OCI-LY7 (cell line): ENCODE measurements at places on chromosomes 6 and 20.

DNA sequence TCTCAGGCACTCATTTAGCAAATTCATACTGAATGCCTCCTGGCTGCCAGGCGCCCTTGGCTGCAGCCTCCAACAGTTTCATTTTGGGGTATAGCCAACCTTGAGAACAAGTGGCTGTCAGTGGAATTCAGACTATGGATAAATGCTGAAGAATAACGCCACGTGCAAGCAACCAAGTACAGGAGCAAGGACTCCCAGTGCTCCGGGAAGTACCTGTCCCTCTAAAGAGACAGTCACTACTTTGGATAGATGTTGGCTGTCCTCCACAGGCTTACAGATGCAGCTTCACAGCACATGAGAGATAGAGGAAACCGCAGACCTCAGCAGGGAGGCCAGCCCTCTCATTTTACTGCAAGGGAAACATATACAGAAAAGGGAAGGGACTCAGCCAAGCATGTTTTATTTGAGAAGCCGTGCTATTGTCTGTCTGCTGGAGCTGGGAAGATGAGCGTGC is 658.2 kb downstream of the PTPRT start:
- DNase-seq, result no peak

DNA sequence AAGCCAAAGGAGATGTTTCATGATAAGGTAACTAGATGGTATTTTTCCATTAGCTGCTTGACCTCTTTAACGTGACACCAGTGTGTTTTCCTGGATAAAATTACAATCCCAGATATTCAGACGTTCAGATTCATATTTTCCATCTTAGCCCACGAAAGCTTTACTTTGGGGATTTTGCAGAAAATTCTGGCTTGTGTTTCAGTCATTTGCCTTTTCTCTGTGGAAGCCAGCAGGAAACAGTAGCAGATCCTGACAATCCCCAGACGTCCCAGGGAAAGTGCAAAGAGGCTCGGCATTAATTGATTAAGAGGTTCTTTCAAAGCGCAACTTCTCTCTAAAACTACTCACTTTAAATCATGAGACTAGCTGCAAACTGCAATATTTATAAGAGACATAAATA is 243.6 kb downstream of the UST start:
- no peak for DNase-seq

DNA sequence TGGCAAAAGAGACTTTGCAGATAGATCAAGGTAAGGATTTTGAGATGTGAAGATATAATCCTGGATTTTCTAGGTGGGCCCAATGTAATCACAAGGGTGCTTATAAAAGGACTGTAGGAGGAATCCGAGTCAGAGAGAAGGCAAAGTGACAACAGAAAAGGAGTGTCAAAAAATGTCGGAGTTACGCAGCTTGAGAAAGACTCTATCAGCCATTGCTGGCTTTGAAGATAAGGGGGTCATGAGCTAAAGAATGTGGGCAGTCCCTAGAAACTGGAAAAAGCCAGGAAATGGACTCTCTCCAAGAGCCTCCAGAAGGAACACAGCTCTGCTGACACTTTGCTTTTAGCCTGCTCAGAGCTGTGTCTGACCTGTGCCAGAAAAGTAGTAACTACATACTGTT is 8.7 kb upstream of the RWDD1 start:
- no peak for DNase-seq

DNA sequence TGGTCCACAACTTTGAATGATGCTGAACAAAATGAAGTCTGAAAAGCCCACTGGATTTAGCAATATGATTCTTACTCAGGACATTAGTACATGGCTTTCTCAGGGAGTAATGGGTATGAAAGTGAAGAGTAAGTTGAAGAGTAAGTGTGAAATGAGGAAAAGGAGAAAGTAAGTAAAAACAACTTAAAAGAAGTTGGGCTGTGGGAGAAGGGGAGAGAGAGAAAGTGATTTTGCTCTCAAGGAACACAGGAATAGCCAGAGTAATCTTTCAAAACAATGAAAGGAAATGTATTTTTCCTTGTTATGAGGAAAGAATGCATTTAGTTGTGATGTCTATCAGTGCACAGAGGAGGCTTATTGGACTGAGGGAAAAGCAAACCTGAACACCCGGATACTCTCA is 39.8 kb upstream of the NKAIN2 start:
- no peak for DNase-seq

DNA sequence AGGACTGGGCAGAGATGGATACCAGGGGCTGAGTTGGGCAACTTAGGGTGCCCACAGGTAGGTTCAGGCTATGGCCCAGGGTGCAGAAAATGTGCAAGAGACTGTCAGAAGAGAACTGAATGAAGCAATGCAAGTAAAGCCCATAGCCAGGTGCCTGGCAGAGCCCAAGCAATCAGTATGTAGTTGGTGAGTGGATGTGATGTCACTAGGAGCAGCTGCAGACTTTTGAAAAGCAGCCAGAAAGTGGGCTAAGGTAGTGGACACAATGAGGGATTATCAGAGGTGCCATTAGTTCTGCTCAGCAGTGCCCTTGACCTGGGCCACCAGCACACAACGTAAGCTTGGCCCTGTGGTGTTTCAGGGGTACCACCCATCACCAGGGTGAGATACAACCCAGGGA is 135.3 kb downstream of the SOBP start:
- DNase-seq, result no peak

- DNase-seq, result no peak
These were observed 533.9 kb downstream of the TFAP2B start for GRCh38 chr6:51352506-51353029.

DNA sequence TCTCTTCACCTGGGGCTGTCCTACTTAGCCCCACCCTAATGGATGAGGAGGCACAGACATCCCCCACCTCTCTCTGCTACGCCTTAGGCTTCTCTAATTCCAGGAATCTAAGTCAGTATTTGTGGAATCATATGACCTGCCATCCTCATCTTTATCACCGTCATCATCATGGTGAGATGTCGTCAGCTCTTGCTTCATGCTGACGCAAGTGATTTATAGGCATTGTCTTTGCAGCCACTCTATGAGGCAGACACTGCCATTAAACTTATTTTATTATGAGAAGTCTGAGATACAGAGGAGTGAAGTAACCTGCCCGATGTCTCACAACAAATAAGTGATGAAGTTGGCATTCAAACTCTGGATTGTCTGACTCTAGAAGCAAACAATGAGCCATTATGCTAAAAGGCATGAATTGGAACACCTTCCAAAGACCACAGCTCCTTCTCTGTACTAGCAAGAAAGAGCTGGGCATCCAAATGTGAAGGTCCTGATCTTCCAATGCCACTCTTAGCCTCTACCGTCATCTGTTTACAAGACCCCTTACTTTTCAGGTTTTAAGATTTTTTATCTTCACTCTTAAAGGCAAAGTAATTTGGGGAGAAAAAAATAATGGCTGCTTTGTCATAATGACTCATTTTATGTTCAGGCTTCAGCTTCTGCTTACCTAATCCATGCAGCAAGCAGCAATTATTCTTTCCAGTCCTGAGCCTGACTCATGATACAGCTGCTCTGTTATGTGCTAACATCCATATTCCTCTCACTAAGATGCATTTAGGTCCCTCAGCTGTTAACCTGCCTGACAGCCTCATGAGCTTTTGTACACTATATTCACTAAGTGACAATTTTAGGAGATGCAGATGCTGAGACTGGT is 113.7 kb upstream of the BCLAF1 start:
- no peak for DNase-seq

DNA sequence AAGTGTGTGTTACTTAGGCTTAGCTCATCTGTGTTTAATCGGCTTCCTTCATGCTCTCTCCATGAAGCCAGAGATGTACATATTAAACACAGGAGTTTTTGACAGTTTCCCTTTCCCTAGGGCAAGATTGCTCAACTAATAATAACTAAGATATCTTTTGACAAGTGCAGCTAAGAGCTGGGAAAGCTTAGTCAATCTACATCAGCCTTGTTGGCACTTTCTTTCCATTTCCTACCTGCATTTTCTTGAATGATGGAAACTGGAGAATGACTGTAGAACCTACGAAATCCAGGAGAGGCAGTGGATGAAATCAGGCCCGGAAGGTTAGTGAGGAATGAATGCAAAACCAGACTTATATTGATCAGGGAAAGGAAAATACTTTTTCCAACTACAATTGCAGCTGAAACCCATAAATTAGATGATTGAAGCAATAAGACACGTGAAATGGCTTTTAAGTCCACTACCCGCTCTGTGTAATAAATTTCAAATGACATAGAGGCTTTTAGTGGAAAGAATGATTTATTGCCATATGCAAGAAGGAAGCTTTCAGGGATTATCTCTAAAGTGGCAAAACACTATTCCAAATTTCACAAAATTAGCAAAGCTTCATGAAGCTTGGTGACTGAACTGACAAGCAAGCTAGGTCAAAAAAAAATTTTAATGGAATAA is 237.2 kb upstream of the ID4 start:
- no peak for DNase-seq

DNA sequence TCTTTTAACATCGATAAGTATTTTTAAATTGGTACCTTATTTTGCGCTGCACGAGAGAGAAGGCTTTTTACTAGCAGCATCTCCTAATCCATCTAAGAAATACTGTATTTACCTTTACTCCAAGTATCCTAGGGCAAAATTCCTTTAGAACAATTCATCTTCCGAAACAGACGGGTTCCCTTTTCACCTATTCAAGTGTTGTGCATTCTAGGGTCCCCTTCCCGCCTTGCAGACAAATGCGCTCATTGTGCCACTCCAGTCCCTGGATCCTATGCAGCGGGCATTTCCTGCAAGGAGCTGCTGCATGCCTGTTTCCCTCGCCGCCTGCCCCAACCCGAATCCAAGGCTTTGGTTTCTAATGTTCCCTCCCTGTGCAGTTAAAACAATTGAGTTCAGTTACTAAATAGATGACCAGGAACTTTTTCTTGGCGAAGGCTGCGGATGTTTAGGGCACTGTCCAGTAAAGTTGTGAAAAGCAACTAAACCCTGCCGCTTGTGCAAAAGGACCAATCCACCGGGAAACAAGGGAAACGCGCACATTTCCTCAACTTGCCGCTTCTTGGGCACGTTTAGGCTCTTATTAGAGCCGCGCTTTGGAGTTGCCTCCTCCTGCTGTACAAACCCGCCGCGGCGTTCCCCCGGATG is 556 bp upstream of the SCAF8 start:
- no peak for DNase-seq

DNA sequence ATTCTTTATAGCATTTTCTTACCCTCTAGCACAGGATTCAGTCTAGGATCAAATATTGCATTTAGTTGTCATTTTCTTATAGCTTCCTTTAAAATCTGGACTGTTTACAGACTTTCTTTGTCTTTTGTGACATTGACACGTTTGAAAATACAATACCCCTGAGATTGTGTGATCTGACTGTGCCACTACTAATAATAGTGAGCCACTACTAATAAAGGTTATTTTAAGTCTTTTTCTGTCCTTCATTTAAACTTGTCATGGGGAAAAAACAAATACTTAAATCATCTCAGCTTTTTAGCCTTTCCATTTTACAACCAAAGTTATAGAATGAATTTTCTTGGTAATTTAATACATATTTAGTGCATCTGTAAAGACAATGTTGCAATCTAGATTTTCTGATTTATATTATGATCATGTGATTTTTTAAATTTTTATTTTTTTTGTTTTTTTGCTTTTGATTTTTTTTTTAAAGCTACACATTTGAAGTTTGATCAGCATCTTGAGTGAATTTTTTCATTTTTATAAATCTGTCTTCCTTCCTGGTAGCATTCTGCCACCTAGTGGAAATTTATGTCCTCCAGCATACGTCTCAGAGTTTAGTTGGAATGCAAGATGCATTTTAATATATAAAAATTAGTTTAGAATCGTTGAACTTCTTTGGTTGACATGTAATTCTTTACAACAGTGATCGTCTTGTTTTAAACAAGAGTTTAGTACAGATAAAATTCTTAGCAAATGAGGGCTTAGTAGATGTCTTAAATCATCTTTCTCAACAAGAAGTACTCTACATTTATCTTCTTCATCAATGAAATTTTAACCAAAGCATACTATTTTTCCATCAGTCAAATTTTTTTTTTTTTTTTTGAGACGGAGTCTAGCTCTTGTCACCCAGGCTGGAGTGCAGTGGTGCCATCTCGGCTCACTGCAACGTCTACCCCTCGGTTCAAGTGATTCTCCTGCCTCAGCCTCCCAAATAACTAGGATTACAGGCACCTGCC is 119.4 kb downstream of the NCOA3 start:
- peak; percentile 79 for DNase-seq

- DNase-seq, result no peak
These were observed 72.2 kb upstream of the ZFP64 start for GRCh38 chr20:52263757-52264156.

DNA sequence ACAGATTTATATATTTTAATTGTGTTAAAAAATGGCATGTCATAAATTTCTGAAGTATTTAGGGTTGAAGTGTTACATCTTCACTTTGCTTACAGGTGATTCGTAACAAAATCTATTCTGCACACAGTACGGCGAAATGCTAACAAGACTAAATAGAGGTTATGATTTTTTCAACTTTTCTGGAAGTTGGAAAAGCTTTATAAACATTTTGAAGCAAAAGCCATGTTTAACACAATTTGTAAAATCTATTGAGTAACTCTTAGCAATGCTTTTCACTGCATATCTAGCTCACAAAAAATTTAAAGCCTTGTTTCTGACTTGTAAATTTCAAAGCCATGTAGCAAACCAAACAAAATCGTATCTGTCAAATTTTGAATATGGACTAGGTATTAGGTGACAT is 3.3 kb downstream of the STX16 start:
- no peak for DNase-seq

DNA sequence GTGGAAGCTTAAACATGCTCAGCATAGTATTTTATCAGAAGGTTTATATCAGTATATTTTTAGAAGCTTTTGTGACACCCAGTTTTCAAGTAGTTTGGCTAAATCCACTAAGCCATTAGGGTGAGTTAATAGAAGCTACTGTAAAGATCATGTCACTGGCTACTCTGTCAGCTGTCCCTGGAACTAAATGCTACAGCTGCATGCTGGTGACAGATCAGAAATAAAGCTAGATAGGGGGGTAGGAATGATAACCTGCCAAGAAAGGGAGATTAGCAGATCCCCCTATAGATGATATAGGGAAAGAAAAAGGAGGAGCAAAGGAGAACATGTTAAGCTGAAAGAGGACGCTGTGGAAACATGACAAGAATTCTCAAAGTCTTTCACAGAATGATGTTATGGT is 363.2 kb downstream of the QKI start:
- DNase-seq, result no peak

- peak; percentile 88 for DNase-seq
These were observed 3.4 kb downstream of the LY86 start for GRCh38 chr6:6591778-6592465.
